ENCODE measurements at places on chromosomes 2 and 18.
A peak's percentile ranks its signal among the peaks of the same experiment; 100 is the strongest.

GRCh38 chr2:39334978-39335377 is 91.2 kb upstream of the CDKL4 start:
- DNase-seq = no peak

GRCh38 chr18:23540867-23541266 is 37.6 kb downstream of the RMC1 start:
- DNase-seq = no peak

DNA sequence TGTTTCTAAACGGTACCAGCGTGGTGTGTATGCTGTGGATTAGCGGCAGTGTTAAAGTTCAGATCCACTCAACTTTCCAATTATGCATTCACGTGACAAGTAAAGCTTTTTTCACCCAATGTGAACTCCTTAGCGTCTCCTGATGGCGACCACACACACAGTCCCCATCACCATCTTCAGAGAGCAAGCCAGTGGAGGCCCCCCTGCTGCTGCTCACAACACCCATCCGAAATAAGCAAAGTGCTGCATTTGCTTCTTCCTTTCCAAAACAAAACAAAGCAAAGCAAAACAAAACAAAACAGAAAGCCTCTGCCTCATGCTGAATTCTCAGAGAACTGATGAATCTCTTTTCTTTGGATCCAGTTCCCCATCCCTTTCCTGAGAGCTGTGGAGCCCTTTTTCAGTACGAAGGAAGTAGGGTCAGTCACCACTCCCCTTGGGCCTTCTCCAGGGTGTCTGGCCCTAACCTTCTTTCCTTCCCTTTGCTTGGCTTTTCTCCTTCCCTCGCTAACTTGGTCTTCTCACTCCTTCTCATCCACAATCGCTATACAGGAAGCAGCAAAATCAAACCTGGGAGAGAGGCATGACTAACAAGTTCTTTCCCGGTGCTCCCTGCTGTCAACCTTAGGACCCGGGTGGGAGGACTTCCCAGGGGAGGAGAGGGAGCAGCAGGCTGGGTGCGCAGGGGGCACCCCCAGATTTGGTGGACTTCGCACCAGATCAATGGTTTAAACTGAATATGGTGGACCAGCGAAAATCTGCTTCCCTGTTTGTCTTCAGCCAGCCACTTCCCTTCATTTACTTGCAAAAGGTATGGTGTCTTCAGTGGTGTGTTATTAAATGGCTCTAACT is 56.0 kb downstream of the NRP2 start:
- DNase-seq = no peak

DNA sequence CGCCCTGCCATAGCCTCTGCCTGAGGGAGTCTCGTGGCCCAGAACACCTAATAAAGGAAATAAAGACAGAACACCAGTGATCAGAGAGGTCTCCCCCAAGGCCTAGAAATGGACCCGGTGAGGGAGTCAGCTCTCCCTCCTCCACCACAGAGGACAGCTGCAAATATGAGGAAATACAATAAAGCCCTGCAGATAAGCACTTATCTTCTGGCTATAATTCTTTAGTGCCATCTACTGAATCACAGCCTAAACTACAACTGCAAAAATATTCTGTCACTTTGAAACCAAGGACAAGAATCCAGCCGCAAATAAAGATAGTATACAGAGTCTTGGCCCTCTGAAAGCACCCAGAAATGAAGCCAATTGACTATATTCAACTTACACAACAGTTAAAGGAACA is 42.4 kb upstream of the TACR1 start:
- DNase-seq = no peak

GRCh38 chr2:232327105-232328031 is 51.2 kb upstream of the ALPP start:
- peak; percentile 56 for DNase-seq

- no peak for DNase-seq
Observed at GRCh38 chr2:187215532-187216240, 232.4 kb downstream of the CALCRL start.

DNA sequence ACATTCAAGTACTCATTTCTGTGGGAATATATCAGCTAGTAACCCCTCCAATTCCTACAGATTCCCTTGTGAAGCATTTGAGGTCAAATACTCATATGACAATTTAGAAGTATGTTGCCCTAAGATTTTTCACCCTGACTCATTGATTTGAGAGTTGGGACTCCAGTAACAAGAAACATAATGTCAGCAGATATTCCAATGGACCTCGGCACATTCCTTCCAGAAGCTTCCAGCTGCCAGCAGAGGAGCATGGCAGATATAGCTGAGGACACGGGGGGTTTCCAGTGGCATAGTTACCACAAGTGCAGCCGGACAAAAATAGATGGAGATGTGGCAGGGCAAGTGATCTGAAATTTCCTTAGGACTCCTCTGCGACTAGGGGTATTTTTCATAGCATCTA is 101.9 kb upstream of the ARHGAP28 start:
- no peak for DNase-seq

DNA sequence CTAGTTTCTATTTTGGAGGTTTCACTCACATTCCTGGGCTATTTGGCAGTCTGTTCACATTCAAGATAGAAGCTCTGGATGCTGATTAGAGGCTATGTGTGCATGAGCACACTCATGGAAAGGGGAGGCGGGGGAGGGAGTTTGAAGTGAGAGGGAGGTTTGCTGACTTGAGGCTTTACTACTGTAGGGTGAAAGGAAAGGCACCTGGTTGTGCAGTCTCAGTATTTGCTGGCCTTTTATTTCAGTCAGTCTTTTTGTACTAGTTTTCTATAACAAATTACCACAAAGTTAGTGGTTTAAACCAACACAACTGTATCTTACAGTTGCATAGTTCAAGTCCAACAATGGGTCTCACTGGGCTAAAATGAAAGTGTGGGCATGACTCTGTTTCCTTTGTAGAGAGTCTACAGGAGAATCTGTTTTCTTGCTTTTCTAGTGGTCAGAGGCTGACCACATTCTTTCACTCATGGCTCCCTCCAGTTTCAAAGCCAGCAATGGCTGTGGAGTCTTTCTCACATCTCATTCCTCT is 47.7 kb upstream of the NR4A2 start:
- no peak for DNase-seq

DNA sequence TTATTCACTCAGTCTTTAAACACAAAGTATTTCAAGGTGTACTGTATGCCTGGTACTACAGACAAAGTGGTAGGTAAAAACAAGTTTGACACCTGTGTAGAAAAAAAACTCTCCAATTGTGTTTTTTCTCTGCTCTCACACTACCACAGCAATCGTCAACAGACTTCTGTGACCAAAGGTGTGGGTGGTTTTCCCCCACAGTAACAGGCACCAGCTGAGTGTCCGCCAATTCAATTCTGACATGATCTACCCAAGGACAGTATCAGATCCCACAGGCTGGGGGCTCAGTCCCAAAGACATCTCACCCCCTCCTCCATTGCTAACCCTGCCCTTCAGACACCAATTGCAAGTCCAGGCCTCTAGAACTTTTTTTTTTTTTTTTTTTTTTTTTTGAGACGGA is 71.2 kb downstream of the CD226 start:
- DNase-seq = no peak

Measured in neuronal stem cell (in vitro differentiated cells).